ENCODE measurements at places on chromosomes 6 and 20.

- H3K4me3 ChIP-seq = no peak overlapping the region
- H3K27me3 ChIP-seq = peaks cover 24% of the 10 kb centered on the region
- H3K36me3 ChIP-seq = no peaks in the 10 kb centered on the region
- no peak for DNase-seq
- no peak overlapping the region for H3K27ac ChIP-seq
Observed at GRCh38 chr20:63220696-63221399, 4.9 kb upstream of the YTHDF1 start.

DNA sequence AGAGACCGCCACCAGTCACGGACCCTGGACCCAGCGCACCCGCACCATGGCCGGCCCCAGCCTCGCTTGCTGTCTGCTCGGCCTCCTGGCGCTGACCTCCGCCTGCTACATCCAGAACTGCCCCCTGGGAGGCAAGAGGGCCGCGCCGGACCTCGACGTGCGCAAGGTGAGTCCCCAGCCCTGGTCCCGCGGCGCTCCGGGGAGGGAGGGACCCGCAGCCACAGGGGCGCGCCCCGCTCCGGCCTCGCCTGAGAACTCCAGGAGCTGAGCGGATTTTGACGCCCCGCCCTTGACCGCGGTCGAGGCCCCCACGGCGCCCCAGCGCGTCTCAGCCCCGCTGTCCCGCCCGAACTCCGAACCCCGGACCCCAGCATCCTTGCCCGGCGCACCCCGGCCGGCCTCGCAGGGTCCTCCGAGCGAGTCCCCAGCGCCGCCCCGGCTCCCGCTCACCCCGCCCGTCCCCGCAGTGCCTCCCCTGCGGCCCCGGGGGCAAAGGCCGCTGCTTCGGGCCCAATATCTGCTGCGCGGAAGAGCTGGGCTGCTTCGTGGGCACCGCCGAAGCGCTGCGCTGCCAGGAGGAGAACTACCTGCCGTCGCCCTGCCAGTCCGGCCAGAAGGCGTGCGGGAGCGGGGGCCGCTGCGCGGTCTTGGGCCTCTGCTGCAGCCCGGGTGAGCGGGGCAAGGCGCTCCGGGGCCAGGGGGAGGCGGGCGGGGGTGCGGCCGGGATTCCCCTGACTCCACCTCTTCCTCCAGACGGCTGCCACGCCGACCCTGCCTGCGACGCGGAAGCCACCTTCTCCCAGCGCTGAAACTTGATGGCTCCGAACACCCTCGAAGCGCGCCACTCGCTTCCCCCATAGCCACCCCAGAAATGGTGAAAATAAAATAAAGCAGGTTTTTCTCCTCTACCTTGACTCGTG, at the start of gene OXT:
OXT (plus strand) TSS at position 11 of the 920 bp plus-strand sequence; CDS start at position 47, 36 bp downstream.
- DNase-seq = no peak
- no peaks in the 10 kb centered on the region for H3K36me3 ChIP-seq
- H3K27me3 ChIP-seq = peaks cover 47% of the 10 kb centered on the region
- H3K4me3 ChIP-seq = peak within 1 kb of the TSS; percentile 59
- H3K27ac ChIP-seq = peak within 1 kb of the TSS; percentile 16
- H3K4me1 ChIP-seq = peaks cover 3% of the 10 kb centered on the region

- peaks cover 16% of the 10 kb centered on the region for H3K4me1 ChIP-seq
- no peak overlapping the region for H3K27ac ChIP-seq
- no peaks in the 10 kb centered on the region for H3K27me3 ChIP-seq
- no peak overlapping the region for H3K4me3 ChIP-seq
- no peak for DNase-seq
- peaks cover 16% of the 10 kb centered on the region for H3K36me3 ChIP-seq
Observed at GRCh38 chr20:35461620-35462019, 6.2 kb downstream of the CEP250 start.

DNA sequence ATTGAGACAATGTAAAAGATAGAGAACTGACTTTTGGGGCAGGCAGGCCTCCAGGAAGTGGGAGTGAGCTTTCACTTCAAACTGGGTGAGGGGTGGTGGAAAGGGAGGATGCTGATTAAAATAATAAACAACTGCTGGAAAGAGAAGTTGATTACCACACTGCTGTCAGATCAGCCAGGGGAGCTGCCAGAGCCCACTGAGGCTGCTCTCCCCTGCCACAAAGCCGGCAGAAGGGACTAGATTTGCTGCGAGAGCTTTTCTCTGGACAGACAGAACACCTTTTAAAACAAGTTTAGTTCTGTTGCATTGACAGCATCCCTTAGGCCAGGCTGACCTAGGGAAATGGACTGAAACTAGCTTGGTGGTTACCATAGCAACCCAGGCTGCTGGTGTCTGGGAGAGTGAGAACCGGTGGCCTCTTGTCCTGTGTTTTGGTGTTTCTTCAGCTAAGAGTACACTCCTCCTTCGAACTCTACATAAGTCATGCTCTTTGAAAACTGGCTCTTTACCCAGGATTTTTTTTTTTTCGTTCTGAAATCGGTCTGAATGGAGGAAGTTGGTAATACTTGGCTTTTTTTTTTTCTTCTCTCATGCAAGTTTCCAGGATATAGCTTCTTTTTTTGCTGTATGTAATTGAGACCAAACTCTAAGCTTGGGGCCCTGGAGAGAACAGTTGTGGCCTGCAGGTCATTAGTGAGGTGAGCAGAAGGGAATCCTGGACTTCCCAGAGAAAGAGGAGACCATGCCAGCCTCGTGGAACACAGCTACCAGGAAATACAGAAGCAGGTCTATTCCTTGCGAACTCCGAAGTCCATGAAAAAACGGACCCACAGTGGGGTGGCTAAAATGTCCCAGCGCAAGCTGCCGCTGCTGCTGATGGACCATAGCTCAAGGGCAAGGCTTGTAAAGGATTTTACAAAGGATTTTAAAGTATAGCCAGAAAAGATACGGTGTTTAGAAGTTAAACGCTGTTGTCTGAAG, 374.4 kb downstream of the UTRN start:
- no peaks in the 10 kb centered on the region for H3K36me3 ChIP-seq
- H3K4me3 ChIP-seq = no peak overlapping the region
- DNase-seq = no peak
- H3K27ac ChIP-seq = peak overlapping the region; percentile 66
- no peaks in the 10 kb centered on the region for H3K27me3 ChIP-seq

DNA sequence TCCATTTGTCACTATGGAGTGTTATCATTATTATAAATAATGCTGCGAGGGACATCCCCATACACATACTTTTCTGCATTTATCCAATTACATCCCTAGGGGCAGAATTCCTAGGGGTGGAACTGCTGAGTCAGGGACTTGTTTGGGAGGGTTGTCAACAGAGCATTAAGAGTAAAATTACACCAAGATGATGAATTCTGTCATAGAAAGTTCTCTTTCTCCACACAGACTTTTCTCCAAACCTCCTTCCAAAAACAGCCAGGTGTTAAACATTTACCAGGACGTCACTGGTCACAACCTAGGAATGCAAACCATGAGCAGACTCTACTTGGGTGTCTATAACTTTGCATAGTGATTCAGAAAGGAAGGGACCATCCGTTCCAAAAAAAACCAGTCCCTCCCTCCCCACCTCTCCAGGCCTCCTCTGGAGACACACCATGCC, 95.5 kb downstream of the PRND start:
- no peak for DNase-seq
- no peak overlapping the region for H3K27ac ChIP-seq
- H3K27me3 ChIP-seq = peaks cover 12% of the 10 kb centered on the region
- H3K4me1 ChIP-seq = peaks cover 7% of the 10 kb centered on the region
- no peak overlapping the region for H3K4me3 ChIP-seq

DNA sequence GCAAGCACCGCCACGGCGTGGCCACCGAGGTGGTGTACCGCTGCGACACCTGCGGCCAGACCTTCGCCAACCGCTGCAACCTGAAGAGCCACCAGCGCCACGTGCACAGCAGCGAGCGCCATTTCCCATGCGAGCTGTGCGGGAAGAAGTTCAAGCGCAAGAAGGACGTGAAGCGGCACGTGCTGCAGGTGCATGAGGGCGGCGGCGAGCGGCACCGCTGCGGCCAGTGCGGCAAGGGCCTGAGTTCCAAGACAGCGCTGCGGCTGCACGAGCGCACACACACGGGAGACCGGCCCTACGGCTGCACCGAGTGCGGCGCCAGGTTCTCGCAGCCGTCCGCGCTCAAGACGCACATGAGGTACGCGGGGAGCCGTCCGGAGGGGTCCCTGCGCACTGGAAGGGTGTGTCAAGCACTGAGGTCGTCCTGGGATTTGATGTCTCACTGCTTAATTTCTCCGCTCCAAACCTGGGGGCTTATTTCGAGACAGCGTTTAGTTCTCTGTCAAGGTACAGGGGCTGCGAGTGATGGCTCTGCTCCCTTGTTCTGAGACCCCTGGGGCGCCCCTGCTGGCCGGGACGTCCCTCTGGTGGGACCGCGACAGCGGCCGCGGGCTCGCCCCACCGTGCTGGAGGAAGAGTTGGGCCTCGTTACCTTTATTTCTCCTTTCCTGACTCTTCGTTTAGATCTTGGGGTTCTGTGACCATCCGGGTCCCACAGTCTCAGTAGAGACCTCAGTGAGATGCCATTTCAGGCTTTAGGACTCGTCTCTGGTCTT, 3.6 kb downstream of the GZF1 start:
- H3K4me1 ChIP-seq = peaks cover 49% of the 10 kb centered on the region
- H3K36me3 ChIP-seq = peaks cover 21% of the 10 kb centered on the region
- peak overlapping the region; percentile 45 for H3K27ac ChIP-seq
- DNase-seq = no peak
- H3K27me3 ChIP-seq = no peaks in the 10 kb centered on the region
- H3K4me3 ChIP-seq = peak overlapping the region; percentile 4

GRCh38 chr6:40037271-40037670, 103.0 kb upstream of the MOCS1 start:
- peaks cover 26% of the 10 kb centered on the region for H3K27me3 ChIP-seq
- no peaks in the 10 kb centered on the region for H3K4me1 ChIP-seq
- no peaks in the 10 kb centered on the region for H3K36me3 ChIP-seq
- no peak for DNase-seq
- no peak overlapping the region for H3K4me3 ChIP-seq

DNA sequence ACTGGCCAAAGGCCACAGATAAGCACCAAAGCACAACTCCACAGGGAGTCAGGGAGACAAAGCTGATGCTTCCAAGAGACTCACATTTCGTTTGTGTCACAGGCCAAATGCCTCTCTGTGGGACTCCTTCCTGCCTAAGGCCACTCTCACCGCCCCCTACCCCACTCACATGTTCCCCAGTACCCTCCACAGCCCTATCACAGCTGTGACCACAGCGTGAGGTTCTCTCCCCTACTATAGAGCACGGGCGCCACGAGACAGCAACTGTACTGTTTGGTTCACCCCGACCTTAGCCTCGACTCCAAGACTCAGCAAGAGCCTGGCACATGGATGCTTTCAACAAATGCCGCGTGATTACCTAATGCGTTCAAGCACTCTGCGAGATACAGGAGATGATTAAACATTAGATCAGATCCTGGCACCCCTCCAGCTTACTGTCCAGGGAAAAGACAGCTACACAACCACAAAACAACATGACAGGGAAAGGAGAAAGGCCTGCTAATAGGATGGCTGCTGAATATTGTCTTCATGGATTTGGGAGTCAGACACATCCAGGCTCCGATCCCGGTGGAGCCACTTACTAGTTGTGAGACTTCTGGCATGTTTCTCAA, 105.5 kb downstream of the AGPAT4 start:
- H3K27me3 ChIP-seq = no peaks in the 10 kb centered on the region
- H3K27ac ChIP-seq = peak overlapping the region; percentile 49
- no peaks in the 10 kb centered on the region for H3K36me3 ChIP-seq
- H3K4me3 ChIP-seq = no peak overlapping the region
- DNase-seq = no peak

DNA sequence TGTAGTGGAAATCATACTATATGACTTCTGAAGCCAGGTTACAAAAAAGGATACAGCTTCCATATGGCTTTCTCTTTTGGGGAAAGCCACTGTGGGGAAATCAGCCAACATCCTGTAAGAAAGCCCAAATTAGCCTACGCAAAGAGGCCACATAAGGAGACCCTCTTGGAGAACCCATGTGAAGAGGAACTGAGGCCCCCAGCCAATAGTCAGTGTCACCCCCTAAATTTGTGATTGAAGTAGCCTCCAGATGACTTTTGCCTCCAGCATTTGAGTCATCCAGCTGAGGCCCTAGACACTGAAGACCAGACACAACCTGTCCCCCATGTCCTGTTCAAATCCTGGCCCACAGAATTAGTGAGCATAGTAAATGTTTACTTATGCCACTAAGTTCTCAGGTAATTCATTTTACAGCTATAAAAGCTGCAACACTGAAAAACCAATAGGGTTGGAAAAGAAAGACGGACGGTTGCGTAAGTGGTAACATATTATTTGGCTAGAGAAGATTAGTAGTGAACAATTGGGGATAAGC, 60.4 kb downstream of the HMGCLL1 start:
- no peak for DNase-seq
- no peaks in the 10 kb centered on the region for H3K36me3 ChIP-seq
- no peak overlapping the region for H3K27ac ChIP-seq
- no peaks in the 10 kb centered on the region for H3K27me3 ChIP-seq
- no peak overlapping the region for H3K4me3 ChIP-seq

DNA sequence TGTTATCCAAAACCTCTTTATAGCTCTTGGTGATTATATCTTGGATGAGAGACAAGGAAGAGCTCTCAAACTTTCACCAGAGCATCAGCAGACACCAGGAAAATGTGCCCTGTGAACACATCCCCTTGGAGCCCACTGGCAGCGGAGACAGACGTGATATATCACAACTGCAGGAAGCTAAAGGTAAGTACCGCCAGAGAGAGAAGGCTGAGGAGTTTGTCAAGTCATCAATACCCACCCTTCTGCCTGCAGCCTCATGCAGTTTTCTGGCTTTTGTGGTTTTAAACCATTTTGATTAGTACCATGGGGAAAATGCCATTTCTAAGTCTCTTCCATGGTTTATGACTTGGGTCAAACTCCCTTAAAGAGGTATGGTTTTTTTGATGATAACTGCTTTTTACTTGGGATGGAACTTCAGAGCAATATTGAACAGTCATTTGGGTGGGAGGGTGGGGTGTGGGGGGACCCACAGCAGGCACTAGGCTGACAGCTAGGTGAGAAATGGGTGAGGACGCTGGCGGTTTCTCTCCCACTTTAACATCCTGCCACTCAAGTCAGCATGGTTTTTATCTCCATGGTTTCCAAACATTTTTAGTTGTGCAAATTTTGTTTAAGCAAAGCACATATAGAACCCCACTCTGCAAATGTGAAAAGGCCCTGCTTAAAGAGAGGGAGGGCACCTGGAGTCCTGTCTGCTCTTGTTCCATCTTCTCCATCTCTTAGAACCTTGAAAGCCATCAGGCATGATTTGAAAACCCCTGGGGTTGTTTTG, 108.4 kb downstream of the SCML4 start:
- H3K27me3 ChIP-seq = peaks cover 28% of the 10 kb centered on the region
- no peaks in the 10 kb centered on the region for H3K36me3 ChIP-seq
- H3K4me1 ChIP-seq = peaks cover 15% of the 10 kb centered on the region
- DNase-seq = no peak
- H3K4me3 ChIP-seq = no peak overlapping the region
- H3K27ac ChIP-seq = no peak overlapping the region

GRCh38 chr6:45002390-45003105, 325.6 kb upstream of the RUNX2 start:
- DNase-seq = no peak
- no peaks in the 10 kb centered on the region for H3K4me1 ChIP-seq
- no peak overlapping the region for H3K4me3 ChIP-seq
- H3K36me3 ChIP-seq = peaks cover 8% of the 10 kb centered on the region

GRCh38 chr6:1625794-1626435, 16.2 kb downstream of the FOXC1 start:
- peak overlapping the region; percentile 78 for H3K4me3 ChIP-seq
- H3K36me3 ChIP-seq = no peaks in the 10 kb centered on the region
- peak overlapping the region; percentile 76 for H3K27ac ChIP-seq
- H3K4me1 ChIP-seq = peaks cover 77% of the 10 kb centered on the region
